ENCODE measurements at places on chromosomes 2 and 18. TPM values are rescaled to one million over a fixed set of nuclear protein-coding genes. Genes with fewer than 3 reads are reported as not detected.

TTC31 gene
- 46.2 TPM for total RNA-seq

EXOC6B gene
- total RNA-seq = 20.7 TPM

GAREM2 gene
- total RNA-seq = 4.9 TPM

- H3K36me3 ChIP-seq = no peaks in the 10 kb centered on the region
- no peak for DNase-seq
- H3K4me3 ChIP-seq = no peak overlapping the region
These were observed 114.9 kb upstream of the XIRP2 start for GRCh38 chr2:166773308-166773949.

CFAP65 gene
- total RNA-seq = not detected

GRCh38 chr18:22831441-22831904, 101.7 kb upstream of the RBBP8 start:
- H3K27ac ChIP-seq = no peak overlapping the region
- no peak overlapping the region for H3K4me3 ChIP-seq
- DNase-seq = no peak
- H3K36me3 ChIP-seq = no peaks in the 10 kb centered on the region
- H3K4me1 ChIP-seq = peaks cover 4% of the 10 kb centered on the region

DNA sequence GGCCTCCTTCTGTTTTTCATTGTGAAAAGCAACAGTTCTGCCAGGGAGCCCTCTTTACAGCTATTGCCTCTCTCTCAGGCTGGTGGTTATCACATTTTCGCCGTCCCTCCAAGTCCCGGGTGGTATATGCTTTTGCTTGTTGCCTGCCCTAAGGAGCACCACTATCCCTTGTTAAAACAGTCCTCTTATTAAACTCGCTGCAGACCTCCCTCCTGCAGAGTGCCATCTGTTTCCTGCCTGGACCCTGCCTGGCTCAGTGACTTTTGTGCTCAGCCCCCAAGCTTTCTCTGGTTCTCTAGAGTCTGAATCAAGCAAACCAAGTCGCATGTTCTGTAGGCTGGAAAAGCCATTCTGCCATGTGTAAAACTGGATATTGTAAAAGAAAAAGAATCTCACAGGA, 72.1 kb upstream of the FHL2 start:
- peaks cover 18% of the 10 kb centered on the region for H3K4me1 ChIP-seq
- peak overlapping the region; percentile 18 for H3K27ac ChIP-seq
- H3K36me3 ChIP-seq = no peaks in the 10 kb centered on the region

IRS1 gene
- 8.0 TPM for total RNA-seq

DNA sequence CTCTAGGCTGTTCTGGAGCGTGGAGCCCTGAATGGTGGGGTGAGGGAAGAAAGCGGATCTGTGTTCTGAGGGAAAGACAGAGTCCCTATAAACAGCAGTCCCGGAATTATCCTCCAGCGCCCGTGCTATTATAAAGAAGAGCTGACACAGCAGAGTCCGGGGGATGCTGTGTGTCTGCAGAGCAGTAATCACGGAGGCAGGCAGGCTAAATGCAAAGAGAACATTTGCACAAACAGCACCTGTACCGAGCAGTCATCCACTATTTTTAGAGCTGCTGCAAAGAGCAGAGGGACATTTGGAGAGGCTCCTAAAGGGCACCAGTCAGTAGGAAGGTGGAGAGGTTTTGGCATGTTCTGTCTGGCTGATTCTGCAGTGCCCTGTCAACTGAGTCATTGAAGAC, 293.8 kb upstream of the SLC14A2 start:
- H3K27me3 ChIP-seq = peaks cover 2% of the 10 kb centered on the region
- no peak overlapping the region for H3K27ac ChIP-seq
- DNase-seq = no peak
